DND-41 (cell line): ENCODE measurements at places on chromosomes 5 and 9.
A peak's percentile ranks its signal among the peaks of the same experiment; 100 is the strongest.

GRCh38 chr5:61263561-61264272, 68.3 kb upstream of the ZSWIM6 start:
- no peak for DNase-seq
- H3K36me3 ChIP-seq = no peaks in the 10 kb centered on the region
- H3K27ac ChIP-seq = no peak overlapping the region
- no peaks in the 10 kb centered on the region for H3K4me1 ChIP-seq

- H3K27me3 ChIP-seq = no peaks in the 10 kb centered on the region
- H3K36me3 ChIP-seq = peaks cover 98% of the 10 kb centered on the region
Observed at GRCh38 chr9:97666907-97667686, 30.0 kb downstream of the XPA start.

- no peak overlapping the region for H3K4me3 ChIP-seq
- peaks cover 4% of the 10 kb centered on the region; the same call in 1 of the 2 replicates for H3K4me1 ChIP-seq
- H3K27ac ChIP-seq = no peak overlapping the region
- H3K36me3 ChIP-seq = no peaks in the 10 kb centered on the region
Observed at GRCh38 chr5:40041452-40041851, 616.7 kb upstream of the DAB2 start.

DNA sequence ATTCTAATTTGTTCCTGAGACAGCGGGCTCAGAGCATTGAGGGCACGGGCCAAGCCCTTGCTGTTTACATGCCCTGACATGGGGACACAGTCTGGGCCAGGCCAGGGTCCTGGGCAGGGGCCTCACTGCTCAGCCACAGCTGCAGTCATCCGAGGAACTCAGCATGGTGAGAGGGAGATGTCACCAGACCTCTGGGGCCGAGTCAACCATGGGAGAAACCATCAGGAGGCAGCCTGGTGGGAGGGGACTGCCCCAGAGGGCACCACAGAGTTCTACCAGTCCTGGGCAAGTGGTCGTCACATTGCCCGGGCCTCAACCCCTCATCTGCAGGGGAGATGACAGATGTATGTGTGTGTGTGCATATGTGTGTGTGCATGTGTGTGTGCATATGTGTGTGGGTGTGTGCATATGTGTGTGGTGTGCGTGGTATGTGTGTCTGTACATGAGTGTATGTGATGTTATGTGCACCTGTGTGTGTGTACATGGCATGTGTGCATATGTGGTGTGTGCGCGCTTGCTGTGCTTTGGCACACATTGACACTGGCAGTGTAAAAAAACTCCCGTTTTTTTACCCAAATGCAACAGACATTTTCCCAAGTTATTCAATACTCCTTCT, 42.4 kb upstream of the TMEM250 start:
- no peaks in the 10 kb centered on the region for H3K4me1 ChIP-seq
- no peaks in the 10 kb centered on the region for H3K36me3 ChIP-seq
- H3K27me3 ChIP-seq = no peaks in the 10 kb centered on the region
- no peak overlapping the region for H3K27ac ChIP-seq

DNA sequence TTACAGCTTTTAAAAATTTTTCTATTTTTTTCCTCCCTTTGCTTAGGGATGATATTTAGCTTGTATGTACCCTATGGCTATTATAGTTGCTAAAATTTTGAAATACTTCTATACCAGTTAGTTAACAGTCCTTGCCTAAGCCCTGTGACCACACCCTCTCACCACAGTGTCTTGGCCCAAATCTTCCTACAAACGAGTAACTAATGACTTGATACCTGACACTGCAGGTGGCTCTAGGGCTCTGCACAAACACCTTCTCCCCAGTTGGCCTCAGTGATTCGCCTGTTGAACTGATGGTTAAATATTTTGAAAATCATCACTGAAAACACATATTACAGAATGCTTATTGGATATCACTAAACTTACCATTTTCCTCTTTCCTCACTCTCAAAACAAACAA, 449.6 kb upstream of the CHD1 start:
- no peak for DNase-seq
- no peaks in the 10 kb centered on the region for H3K4me1 ChIP-seq
- no peak overlapping the region for H3K4me3 ChIP-seq

DNA sequence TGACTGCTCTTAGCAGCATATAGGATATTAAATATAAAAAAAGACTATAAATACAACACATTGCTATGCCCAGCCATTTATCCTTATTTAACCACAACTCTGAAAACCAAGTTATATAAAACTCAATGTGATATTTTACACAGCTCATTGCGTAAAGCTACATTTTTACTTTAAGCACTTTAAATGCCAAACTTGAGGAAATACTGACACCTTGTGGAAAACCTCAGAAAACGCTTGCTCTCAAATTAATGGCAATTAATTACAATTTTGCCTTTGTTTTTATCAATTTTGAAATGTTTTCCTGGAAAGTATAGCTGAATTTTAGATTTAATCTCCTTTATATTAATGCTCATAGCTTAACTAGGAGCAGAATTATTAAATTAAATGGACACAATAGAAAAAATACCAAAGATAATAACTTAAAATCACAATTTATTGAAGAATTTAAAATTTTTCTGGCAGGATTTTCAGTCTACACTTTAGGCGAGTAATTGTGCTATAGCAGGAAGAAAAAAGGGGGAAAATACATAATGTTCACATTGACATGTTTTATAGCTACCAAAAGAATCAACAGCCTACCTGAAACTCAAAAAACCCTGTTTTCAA, 25.2 kb upstream of the PLAC8L1 start:
- H3K27me3 ChIP-seq = no peaks in the 10 kb centered on the region
- no peaks in the 10 kb centered on the region for H3K4me1 ChIP-seq
- no peak overlapping the region for H3K27ac ChIP-seq
- H3K4me3 ChIP-seq = no peak overlapping the region
- peaks cover 95% of the 10 kb centered on the region for H3K36me3 ChIP-seq

DNA sequence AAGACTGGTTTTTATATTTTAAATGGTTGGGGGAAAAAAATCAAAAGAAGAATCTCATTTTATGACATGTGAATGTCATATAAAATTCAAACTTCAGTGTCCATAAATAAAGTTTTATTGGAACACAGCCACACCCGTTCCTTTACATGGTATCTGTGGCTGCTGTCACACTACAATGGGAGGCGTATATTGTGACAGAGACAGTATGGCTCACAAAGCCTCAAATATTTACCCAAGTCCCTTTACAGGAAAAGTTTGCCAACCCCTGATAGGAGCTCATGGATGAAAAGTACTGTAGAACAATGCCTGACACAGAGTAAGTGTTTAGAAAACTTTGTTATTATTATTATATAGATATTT, 5.2 kb upstream of the DUSP1 start:
- no peaks in the 10 kb centered on the region for H3K27me3 ChIP-seq
- H3K27ac ChIP-seq = no peak overlapping the region
- H3K36me3 ChIP-seq = no peaks in the 10 kb centered on the region
- DNase-seq = no peak
- H3K4me3 ChIP-seq = no peak overlapping the region

DNA sequence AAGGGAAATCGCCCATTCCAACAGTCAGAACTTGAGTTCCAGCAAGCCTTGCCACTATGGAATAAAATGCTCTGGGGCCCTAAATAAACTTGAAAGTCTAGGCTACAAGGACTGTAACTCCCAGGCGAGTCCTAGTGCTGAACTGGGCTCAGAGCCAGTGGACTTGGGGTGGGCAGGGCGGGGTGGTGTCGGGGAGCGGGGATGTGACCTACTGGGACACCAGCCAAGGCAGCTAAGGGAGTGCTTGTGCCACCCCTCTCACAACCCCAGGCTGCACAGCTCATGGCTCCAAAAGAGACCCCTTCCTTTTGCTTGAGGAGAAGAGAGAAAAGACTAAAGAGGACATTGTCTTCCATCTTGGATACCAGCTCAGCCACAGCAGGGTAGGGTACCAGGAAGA, 61.5 kb downstream of the MEIKIN start:
- no peak overlapping the region for H3K27ac ChIP-seq
- H3K36me3 ChIP-seq = no peaks in the 10 kb centered on the region
- no peak overlapping the region for H3K4me3 ChIP-seq
- no peaks in the 10 kb centered on the region for H3K4me1 ChIP-seq

DNA sequence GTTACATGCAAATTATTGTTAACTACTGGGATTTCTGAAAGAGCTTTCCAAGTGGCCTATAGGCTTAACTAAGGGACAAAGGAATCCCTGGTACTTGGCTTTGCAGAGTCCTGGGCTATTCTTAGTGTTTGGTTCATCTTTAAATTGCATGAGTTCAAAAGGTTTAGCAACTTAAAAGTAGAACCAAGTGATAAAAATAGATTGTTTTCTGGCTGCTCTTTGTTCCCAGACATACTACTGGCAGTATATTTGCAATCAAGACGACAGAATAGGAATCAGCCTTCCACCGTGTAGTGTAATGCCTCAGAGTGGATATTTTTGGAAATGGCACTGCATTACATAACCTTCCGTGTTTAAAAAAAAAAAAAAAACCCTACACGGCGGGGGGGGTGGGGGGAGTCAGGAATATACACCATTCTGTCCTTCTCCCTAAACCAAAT, 1.0 kb downstream of the NREP start:
- H3K4me1 ChIP-seq = peaks cover 59% of the 10 kb centered on the region
- DNase-seq = no peak
- H3K36me3 ChIP-seq = peaks cover 40% of the 10 kb centered on the region
- peak overlapping the region; percentile 93 for H3K4me3 ChIP-seq
- no peaks in the 10 kb centered on the region for H3K27me3 ChIP-seq

DNA sequence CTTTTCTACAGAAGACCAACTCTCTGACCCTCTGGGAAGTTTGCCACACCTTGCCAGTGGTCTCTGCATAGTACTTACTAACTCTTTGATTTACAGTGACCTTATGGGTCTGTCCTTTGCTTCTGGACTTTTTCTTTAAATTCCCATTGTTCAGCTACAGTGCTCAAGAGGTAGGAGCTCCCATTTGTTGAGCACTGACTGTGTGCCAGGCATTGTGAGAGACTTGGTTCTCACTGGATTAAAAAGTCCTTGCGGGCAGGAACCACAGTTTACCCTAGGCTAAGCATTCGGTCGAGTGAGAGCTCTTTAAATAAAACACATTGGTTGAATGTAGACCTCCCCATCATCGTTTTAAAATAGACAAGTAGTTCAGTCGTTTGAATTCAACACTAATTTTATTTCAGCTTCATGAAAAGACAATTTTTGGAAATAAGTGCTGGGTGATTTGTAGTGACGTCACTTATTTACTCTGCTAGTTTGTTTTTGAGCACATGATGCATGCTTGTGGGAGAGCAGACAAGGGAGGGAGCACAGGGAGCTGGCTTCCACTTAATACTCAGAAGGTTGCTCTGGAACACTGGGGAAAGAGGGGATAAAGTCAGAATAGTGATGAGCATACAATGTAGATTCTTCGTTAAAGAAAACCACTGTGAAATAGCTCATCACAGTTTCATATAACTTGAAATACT, 27.1 kb downstream of the RASGRF2 start:
- no peak overlapping the region for H3K4me3 ChIP-seq
- no peak for DNase-seq
- H3K27ac ChIP-seq = no peak overlapping the region
- no peaks in the 10 kb centered on the region for H3K27me3 ChIP-seq

- no peaks in the 10 kb centered on the region for H3K36me3 ChIP-seq
- peaks cover 3% of the 10 kb centered on the region for H3K27me3 ChIP-seq
- H3K4me3 ChIP-seq = no peak overlapping the region
- H3K27ac ChIP-seq = no peak overlapping the region
- DNase-seq = no peak
- H3K4me1 ChIP-seq = no peaks in the 10 kb centered on the region
Observed at GRCh38 chr5:137022725-137023124, 476.4 kb downstream of the SPOCK1 start.

DNA sequence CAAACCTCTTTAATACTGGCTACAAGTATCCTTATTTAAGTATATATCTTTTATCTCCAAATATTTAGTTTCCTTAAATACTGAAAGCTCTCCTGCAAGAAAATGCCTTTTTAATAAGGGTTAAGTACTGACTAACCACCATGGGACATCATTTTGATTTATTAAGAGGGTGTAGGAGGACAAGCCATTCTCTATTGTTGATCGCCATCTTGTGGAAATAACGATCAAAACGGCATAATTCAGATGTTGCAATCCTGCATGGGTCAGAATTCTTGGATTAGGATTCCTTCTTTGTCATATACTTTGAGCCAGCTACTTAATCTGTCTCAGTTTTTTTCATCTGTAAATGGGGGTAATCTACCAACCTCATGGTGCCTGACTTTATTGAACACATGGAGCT, 28.7 kb upstream of the C5orf46 start:
- DNase-seq = no peak
- H3K4me1 ChIP-seq = no peaks in the 10 kb centered on the region
- H3K27ac ChIP-seq = no peak overlapping the region
- H3K27me3 ChIP-seq = peaks cover 2% of the 10 kb centered on the region
- no peaks in the 10 kb centered on the region for H3K36me3 ChIP-seq

DNA sequence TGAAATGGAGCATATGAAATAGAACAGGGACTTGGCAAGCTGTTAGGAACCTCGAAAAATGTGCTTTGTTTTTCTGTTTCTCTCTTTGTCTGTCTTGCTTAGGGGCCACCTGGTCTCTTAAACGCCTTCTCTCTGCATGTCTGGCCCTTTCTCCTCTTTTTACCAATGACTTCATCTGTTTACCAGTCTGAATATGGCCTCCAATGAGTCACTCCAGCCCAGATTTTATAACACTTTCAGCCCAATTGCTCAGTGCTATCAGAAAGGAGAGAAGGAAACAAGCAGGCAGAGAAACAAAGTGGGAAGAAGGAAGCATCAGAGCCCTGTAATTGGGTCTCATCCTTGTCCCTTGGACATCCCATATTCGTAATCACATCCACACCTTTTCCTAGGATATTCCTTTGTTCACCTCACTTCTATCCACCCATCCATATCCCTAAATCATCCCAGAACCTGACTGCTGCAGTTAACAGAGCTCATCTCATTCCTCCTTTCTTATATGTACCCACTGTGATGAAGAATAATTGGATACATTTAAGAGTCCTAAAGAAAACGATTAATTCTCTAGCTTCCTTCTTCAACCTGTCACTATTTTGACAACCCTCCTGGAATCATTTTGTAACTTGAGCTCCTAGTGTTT, 151.8 kb upstream of the GPR151 start:
- H3K4me1 ChIP-seq = no peaks in the 10 kb centered on the region
- H3K27ac ChIP-seq = no peak overlapping the region
- H3K36me3 ChIP-seq = no peaks in the 10 kb centered on the region
- no peak overlapping the region for H3K4me3 ChIP-seq
- no peak for DNase-seq

GRCh38 chr9:11946531-11946930, 746.7 kb upstream of the TYRP1 start:
- no peak for DNase-seq
- H3K4me1 ChIP-seq = no peaks in the 10 kb centered on the region
- no peak overlapping the region for H3K4me3 ChIP-seq
- H3K36me3 ChIP-seq = no peaks in the 10 kb centered on the region
- H3K27ac ChIP-seq = no peak overlapping the region

DNA sequence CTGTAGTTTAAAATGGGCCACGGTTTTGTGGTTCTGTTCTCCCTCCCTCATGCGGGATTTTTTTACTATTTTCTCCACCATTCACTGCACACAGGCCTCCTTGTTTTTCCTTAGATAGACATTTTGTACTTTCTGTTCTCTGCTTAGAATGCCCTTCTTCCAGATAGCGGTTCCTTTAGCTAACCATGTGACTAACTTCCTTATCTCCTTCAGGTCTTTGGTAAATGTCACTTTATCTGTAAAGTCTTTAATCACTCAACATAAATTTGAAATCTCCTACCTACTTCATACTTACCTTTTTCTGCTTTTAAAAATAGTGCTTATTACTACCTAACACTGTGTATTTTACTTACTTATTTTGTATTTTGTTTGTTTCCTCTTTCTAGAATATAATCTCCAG, 15.0 kb downstream of the FER start:
- H3K36me3 ChIP-seq = 0 out of 2 replicates have a peak, but pooled peaks cover 4% of the 10 kb centered on the region
- H3K4me1 ChIP-seq = no peaks in the 10 kb centered on the region
- H3K4me3 ChIP-seq = no peak overlapping the region
- no peak overlapping the region for H3K27ac ChIP-seq
- no peak for DNase-seq
- H3K27me3 ChIP-seq = no peaks in the 10 kb centered on the region

- no peak for DNase-seq
- no peaks in the 10 kb centered on the region for H3K4me1 ChIP-seq
- H3K4me3 ChIP-seq = no peak overlapping the region
Observed at GRCh38 chr9:79111653-79112052, 460.1 kb upstream of the TLE4 start.
